ENCODE measurements at places on chromosomes 12 and 14.

GRCh38 chr12:20339060-20339459, 29.3 kb upstream of the PDE3A start:
- no peak for DNase-seq

GRCh38 chr14:104588066-104588857, 8.7 kb downstream of the C14orf180 start:
- DNase-seq, result no peak

GRCh38 chr14:71187633-71188356, 280.5 kb downstream of the PCNX1 start:
- DNase-seq, result no peak

GRCh38 chr12:40819436-40820108, 127.3 kb downstream of the CNTN1 start:
- DNase-seq, result no peak

DNA sequence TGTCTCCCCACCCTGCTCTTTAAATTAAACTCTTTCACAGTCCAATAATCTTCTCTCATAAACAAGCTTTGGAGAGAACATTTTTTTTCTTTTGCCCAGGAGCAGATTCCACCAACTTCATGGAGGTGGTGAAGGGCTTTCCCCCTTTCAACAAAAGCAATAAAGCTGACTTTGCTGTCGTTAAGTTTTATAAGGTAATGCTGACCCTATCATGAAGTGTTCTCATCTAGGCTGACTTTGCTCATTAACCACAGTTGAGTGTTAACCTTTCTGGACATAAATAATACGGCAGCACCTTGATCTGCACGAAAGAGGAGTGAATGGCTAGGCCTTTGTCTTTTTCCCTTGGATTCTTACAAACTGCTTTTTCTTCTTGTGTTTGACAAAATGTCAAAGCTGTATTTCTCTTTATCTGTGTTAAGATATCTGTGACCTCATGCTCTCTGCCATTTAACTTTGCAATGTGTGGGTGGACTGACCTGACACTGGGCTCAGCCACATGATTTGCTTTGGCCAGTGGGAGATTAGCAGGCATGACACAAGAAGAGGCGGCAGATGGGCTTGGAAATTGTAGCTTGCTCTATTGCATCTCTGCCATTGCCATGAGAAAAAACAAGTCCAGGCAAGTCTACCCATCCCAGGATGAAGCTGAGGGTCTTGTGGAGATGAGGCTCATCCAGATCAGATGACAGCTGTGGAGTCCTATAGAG, 470.9 kb upstream of the CCDC196 start:
- DNase-seq, result no peak

DNA sequence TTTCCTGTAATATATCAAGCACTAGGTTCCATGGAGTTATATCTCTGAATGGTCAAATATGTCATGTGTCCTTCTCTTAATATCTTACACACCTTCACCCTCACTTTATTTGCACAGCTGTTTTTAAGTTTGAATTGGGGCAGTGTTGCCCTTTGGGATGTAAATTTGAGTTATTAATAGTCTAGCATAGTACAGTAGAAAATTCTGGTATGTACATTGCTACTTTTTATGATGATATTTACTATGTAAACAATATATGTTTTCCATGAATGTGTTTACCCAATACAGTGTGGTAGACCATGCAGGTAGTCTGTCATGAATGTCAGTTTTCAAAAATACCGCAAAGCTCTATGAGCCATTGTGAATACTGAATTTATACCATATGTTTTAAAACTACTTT, 50.5 kb downstream of the METTL25 start:
- DNase-seq, result no peak

DNA sequence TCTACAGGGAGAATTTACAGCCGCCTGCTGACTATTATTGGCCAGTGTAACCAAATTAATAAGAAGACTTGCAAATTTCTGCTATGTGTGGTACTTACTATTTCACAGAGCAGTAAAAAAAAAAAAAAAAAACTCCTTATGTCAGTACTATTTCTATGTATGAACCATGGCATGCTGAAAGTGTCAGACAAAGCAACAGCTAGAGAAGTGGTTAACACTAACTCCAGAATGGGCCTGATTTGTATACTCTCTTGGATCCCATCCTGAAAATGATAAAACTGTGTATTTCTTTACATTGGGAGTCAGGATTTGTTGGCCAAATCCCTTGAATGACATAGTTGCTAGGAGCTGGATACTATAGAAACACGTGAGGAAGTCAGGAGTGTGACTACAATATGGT, 416.8 kb downstream of the EGLN3 start:
- no peak for DNase-seq

DNA sequence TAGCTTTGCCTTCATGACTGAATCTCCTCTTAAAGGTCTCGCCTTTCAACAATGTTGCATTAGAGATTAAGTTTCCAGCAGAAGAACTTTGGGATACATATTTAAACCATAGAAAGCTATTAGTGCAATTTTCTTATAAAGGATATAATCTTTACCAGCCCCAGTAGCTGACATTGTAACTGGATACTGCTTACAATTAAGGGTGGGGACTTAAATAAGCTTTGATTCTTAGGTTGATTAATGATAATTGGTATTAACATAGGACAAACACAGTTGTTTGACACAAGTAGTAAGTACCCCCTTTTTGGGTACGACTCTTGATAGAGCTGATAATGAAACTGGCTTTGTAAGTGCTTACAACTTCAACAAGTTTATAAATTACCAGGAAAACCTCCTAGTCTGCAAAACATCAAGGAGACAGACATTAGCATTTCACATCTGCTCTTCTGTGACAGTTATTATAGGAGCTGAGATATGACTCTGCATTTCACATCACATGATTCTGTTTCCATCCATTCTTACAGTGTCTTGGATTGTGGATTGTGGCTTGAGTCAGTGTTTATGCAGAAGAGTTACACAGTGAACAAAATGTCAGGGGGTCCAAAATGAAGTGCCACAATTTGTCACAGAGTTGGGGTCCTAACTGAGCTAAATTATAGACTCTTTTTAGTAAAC, 249.1 kb upstream of the E2F7 start:
- DNase-seq, result no peak

- DNase-seq, result no peak
Measured at GRCh38 chr14:81305065-81305464, 84.3 kb upstream of the GTF2A1 start.

- no peak for DNase-seq
Measured at GRCh38 chr12:120199595-120200306, 1.2 kb downstream of the RPLP0 start.

DNA sequence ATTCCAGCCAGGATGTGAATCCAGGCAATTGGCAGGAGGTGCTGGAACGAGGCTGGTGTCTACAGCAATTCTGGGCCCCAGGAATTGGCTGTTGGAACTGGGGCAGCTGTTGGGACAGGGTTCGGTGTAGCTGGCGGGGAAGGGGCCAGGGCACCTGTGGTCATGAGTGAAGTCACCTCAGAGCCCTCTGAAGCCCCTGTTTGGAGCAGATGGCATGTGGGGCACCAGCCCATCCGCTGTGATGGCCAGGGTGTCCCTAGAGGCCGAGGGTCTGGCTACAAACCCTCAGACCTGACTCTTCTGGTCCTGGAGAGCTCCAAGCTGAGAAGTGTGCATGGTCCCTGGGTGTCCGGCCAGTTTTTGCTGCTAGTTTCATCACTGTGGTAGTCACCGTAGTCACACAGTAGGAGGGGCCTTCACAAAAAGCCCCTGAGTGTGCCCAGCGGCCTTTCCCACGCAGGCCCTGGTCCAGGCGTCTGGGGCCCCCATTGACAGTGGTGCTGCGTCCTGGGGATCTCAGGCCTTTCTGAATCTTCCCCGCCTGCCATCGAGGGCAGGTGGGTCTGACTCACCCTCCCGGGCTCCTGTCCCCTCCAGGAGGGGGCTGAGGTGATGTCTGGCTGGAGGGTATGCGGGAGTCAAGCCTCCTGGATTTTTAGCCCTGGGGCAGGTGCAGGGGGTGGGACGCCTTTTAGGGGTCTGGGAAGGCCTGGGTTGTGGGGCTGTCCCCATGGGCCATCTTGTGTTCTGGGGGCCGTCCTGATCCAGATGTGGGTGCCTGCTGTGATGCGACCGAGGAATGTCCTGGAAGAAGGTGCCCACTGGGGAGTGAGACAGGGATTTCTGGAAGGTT, 368.0 kb downstream of the TMEM121 start:
- no peak for DNase-seq

- no peak for DNase-seq
Measured at GRCh38 chr12:29799591-29799990, 15.8 kb upstream of the TMTC1 start.

GRCh38 chr12:85155791-85156190, 119.6 kb downstream of the LRRIQ1 start:
- DNase-seq, result no peak

DNA sequence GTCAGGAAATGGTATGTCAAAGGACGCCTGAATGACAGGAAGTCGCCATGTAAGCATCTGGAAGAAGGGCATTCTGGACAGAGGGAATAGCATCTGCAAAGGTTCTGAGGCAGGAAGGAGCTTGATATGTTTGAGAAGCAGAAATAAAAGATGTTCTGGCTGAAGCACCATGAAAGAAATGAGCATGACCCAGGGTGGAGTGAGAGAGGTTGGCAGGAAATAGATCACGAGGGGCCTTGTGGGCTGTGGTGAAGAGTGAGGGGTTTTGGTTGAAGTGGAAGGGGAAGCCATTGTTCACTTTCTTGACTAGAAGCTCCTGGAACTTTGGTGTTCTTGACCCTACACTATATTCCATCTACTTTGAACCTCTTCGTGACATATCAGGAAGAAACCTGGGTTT, 99.4 kb upstream of the PARP11 start:
- no peak for DNase-seq

GRCh38 chr12:133156125-133156690, 25.1 kb upstream of the ZNF268 start:
- no peak for DNase-seq

DNA sequence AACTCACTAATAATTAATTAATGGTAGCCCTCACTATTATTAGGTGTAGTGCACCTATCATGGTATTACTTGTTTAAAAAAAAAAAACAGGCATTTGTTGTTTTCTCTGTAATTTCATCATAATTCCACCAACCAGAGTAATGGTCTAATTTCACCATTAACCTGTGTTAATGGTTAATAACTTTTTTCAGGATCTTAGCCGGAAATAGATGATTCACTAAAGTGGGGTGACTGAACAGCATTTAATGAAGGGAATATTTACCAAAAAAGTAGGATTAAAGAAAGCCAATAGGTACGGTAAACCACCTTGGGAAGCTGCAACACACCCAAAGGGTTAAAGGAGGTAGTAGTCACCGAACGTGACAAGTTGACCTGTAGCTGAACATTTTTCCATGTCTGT, 13.0 kb downstream of the ETFBKMT start:
- no peak for DNase-seq

DNA sequence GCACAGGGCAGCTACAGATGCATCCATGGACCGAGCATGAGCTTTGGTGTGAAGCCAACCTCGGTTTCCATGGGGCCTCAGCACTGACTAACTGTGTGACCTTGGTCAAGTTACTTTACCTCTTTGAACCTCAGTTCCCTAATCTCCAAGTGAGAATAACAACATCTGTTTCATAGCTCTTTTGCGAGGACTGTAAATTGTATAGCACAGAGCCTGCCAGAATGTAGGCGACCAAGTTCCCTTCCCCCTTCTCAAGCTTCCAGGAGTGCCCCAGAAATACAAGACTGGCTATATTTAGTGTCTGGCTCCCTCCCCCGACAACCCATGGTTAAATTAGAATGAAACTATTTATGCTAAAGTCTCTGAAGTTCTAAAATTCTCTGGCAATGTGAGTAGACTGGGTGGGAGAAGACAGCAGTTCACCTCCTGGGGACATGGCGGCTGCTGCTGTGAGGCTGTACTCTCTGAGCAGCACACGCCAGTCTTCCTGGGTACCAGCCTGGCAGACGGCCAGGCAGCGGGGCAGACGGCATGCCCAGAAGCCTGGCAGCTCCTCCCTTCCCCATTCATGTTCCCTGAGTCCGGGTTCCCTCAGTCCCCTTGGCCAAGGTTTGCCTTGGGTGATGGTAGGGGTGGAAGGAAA, 22.0 kb upstream of the TMED10 start:
- no peak for DNase-seq

GRCh38 chr12:48281811-48282210, 68.9 kb downstream of the ZNF641 start:
- no peak for DNase-seq

DNA sequence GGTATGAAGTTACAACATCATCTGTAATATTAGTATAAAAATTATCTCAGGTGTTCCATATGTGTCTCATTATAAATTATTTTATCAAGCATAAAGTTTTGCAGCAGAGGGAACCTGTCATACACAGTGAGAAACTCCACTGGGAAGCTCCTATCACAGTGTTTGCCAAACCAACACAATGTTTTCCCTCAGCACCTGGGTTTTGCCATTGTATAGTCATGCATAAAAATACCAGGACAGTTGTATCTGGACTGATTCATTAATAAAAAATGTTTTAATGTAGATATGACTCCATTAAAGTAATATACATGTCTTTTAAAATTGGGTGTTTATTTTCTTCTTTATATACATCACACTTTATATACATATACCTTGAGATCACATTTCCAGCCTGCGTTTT, 56.6 kb downstream of the METTL25 start:
- DNase-seq, result no peak

- no peak for DNase-seq
Measured at GRCh38 chr14:95675486-95675885, 10.7 kb upstream of the TCL1B start.

GRCh38 chr12:29537298-29537697, 39.8 kb upstream of the OVCH1 start:
- DNase-seq, result no peak

DNA sequence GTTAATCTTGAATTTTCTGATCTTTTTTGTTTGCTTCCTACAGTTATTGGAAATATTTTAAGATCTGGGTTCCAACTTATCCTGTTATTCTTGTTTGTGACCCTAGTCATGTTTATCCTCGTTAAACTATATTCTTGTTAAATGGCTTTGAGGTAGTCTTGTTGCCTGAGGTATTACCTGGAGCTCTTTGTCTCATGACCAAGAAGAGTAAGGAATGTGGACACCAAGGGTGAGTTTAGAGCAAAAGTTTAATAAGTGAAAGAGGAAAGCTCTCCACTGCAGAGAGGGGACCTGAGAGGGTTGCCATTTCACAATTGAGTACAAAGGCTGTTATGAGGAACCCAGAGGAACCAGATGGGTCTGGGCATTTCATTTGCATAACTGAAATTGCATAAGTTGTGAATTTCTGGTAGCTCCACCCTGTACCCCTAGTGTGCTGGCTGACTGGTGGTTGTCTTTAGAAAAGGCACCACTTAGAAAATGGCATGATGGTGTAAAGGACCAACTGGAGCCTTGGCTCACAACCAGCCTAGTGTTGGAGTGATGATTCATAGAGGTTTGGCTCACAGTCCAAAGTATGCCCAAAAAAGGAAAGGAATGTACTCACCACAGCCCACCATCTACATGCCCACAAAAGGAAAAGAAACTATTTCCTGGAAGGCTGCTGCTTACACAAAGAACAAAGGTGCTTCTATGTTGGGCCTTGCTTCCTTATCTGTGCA, 36.7 kb upstream of the RESF1 start:
- DNase-seq, result no peak

GRCh38 chr12:112967306-112967705, 11.0 kb upstream of the OAS2 start:
- DNase-seq, result no peak
